Activated CD8-positive, alpha-beta memory T cell treated with anti-CD3 and anti-CD28 coated beads for 4 hours (primary cell): ENCODE measurements at places on chromosomes 2 and 18.

- no peak for DNase-seq
These were observed 59.6 kb downstream of the SPIRE1 start for GRCh38 chr18:12598181-12598930.

DNA sequence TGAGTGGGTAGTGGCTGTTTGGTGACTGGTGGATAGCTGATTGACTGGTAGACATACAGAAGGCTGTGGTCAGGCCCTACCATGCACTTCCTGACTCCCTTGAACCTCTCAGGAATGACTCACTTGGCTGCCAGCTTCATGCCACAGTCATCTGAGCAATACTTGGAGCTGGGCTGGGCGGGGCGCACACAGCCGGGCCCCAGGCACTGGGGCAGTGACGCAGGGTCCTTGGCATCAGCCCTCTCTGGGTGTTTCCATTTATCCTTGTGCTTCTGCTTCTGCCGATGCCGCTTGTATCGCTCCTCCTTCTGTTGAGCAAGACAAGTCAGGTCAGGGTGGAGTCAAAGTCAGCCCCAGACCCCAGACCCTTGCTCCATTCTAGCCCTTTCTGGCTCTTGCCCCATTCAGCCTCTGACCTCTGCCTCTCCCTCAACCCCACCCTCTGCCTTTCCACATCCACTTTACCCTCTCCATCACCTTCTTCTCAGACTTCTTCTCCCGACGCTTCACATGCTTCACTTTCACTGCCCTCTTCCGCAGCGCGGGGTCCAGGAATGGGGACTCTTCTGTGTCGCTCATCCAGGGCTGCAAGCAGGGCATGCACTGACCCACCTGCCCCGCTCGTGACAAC lies 3.0 kb upstream of the MBD1 start:
- no peak for DNase-seq

DNA sequence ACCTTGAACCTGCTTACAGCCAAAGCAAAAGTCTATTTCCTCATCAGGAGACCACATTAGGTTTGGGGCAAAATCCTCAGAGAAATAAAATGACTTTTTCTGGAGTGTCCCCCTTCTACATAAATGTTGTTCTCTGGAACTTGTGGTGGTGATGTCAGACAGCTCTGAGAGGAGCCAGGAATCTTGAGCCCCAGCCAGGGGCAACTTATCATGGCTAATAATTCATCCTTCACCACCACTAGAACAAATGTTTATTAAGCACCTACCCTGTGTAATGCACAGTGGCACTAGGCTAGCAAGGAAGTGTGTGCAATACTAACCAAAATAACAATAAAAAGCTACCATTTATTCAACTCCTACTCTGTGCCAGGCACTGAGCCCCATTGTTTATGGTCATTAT lies 9.0 kb upstream of the BMP10 start:
- DNase-seq: no peak

- DNase-seq: no peak
These were observed 54.2 kb downstream of the MRPL35 start for GRCh38 chr2:86253424-86253823.

DNA sequence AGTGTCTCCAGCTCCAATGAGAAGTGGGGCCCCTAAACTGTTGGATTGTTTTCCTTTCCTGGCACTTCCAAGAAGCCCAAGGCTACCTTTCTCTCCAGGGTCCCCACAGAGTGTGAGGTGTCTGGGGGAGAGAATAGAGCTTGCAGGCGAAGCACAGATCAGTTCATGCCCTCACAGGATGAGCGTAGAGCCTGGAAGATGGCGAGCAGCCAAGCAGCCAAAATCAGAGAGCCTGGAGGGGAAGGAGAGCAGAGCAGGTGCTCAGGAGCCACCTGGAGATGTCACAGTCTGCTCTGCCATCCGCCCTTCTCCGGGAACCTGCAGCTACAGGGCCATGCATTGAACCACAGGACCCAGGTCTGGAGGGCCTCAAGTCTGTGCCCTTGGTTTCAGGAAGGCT lies 54.7 kb upstream of the TCF7L1 start:
- no peak for DNase-seq

DNA sequence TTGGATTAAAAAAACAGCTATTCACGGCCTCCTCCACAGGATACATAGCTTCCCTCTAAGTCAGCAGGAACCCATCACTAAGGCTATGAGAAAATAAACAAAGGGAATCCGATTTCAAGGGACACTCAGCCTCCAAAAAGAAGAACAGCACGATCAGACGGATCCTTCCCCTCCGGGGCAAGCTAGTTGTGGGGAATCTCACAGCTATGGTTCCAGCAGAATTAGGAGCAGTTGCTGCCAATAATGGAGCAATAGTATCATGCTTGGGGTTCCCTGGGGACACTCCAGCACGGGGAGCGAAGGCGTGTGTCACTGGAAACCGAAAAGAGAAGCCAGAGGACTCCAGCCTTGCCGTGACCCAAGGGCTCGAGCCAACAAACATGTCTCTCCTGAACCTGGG lies 163.1 kb downstream of the TTC32 start:
- no peak for DNase-seq

GRCh38 chr2:26454561-26455001 lies 23.3 kb downstream of the OTOF start:
- no peak for DNase-seq
